ENCODE measurements at places on chromosomes 6 and 20.
A peak's percentile ranks its signal among the peaks of the same experiment; 100 is the strongest.

DNA sequence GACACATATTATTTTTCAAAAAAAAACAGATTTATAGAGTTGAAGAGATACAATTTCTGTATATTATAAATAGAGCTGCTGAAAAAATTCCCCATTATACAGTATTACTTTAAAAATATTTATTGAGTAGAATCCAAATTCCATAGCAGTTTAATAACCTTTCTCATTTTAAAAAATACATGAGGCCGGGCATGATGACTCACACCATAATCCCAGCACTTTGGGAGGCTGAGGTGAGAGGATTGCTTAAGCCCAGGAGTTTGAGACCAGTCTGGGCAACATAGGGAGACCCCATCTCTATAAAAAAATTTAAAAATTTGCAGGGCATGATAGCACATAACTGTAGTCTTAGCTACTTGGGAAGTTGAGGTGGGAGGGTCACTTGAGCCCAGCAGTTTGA is 13.0 kb downstream of the ATRN start:
- DNase-seq: no peak

- no peak for DNase-seq
These were observed 107.8 kb upstream of the CD93 start for GRCh38 chr20:23193801-23194384.

GRCh38 chr20:25378884-25379733 is 11.5 kb downstream of the ABHD12 start:
- no peak for DNase-seq

DNA sequence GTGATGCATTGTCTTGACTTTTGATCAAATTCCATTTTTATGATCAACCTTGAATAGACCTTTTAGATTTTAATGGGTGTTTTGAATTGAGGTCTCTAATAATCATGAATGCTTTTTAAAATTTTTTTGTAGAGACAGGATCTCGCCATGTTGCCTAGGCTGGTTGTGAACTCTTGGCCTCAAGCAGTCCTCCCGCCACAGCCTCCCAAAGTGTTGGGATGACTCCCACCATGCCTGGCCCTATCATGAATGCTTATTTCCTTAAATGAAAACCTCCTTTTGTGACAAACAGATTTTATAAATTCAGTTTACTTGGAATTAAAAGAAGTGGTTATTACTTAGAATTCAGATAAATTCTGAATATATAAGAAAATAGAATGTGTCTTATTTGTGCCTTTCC is 60.2 kb upstream of the KIF25 start:
- no peak for DNase-seq

DNA sequence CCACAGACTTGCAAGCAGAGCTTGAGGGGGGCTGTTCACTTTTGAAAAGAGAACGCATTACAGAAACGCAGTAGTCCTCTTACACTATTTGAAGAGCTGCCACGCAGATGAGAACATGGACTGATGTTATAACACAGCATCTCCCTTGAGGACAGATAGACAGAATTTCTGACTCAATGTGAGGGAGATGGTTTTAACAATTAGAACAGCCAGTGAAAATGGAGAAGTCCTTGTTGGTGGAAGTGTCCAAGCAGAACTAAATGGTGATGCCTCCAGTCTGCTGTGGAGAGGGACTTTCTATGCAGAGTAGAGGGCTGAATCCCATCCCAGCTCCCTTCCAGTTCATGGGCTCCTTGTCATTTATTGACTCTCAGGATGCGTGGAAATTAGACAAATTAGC is 100.0 kb downstream of the RREB1 start:
- DNase-seq: no peak

DNA sequence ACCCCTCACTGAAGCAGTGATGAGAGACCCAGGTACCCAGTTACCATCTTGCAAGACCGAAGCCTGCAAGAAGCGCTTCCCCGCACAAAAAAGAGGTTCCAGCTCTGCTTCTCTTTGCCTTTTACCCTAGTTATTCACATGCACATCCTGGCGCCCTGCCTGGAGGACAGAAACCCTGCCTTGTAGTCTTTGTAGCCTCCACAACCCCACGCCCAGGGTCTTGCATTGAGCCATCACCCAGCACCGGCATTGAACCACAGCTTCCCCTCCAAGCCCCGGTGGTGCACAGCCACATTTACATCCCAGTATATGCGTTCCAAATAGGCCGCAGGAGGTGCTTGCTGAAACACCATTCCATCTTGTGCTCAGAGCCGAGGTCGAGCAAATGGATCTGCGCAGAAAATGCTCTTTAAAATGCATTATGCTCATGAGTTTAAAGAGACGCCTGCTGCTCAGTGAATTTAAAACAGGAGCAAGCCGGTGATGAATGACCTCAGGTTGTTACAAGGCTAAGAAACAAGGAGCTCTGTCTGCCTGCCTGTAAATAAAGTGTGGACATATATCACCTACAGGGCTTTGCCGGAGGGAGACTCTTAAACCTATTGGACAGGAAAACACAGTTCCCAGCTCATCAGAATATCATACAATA is 61.7 kb downstream of the GNAS-AS1 start:
- no peak for DNase-seq

DNA sequence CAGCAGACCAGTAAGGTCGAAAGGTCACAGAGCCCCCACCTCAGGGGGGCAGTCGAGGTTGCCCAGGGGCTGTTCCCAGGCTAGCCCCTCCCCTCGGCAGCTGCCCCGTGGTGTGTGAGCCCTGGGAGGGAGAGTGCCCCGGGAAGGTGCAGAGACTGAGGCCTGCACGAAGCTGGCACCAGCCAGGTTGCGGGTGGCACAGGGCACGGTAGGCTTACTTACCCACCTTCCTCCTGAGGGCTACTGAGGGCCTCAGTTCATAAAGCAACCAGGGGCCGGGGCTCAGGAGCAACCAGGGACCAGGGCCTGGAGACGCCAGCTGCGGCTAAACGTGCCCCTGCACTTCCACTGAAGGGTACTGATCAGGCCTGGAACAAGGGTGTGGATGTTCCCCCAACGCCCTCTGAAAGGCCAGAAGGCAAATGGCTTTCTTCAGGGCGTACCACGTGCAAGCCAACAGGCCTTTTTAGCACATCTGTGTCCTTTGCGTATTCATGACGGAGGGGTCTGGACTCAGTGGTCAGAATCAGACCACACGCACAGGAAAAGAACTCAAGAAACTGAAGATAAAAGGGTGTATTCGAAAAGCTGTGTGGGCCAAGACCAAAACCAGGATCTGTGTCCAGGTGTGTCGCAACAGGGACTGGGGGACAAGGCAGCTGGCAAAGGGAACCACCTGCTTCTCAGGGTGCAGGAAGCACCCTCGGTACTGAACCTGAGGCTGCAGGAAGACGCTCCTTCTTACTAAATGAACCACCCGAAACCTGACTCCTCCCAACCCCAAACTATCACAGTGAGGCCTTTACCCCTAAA is 24.5 kb upstream of the TCFL5 start:
- DNase-seq: no peak

- DNase-seq: no peak
These were observed 19.6 kb downstream of the POFUT1 start for GRCh38 chr20:32227306-32227705.

DNA sequence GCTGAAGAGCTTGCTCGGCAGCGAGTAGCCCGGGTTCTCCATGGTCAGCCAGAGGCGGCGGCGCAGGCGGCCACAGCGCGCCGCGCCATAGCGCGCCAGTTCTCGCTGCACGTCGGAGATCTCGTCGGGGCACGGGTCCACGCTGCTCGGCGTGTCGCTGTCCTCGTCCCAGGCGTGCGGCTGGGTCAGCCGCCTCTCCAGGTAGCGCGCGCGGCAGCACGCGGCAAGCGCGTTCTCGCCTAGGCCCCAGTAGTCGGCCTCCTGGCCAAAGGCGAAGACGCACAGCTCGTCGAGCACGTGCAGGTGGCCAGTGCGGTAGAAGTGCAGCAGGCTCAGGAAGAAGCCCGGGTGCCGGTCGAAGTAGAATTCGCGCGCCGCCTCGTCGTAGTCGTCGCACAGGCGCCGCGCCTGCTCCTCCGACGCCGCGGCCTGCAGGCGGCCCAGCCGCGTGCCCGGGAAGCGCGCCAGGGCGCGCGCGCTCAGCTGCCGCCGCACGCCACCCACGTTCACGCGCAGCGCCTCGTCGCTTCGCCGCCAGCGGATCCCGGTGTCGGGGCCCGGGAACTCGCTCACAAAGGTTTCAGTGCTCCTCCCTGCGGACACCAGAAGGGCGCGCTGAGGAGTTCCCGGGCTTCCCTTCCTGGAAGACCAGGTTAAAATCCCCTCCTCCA is 2.7 kb downstream of the KCNS1 start:
- peak; percentile 15 for DNase-seq

- DNase-seq: no peak
These were observed 624.1 kb downstream of the CD109 start for GRCh38 chr6:74320074-74320473.

DNA sequence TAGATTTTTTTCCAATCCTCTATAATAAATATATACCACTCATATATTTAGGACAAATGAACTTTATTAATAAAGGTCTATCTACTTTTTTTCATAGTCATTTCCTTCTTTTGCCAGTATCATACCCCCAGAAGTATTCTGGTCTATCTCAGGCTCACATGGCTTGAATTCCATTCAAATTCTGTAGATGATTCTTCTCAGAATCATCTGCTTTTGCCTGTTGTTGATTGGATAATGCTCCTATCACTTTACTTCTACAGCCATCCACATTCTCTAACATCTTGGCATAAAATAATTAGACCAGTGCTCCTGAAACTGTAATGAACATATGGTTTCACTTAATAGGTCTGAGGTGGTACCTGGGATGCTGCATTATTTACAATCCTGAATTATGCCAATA is 121.2 kb downstream of the GFRAL start:
- DNase-seq: no peak

GRCh38 chr6:21750575-21750974 is 157.0 kb downstream of the SOX4 start:
- no peak for DNase-seq
